ENCODE measurements at places on chromosomes 16 and 17. TPM values are rescaled to one million over a fixed set of nuclear protein-coding genes. Genes with fewer than 3 reads are reported as not detected.

DNA sequence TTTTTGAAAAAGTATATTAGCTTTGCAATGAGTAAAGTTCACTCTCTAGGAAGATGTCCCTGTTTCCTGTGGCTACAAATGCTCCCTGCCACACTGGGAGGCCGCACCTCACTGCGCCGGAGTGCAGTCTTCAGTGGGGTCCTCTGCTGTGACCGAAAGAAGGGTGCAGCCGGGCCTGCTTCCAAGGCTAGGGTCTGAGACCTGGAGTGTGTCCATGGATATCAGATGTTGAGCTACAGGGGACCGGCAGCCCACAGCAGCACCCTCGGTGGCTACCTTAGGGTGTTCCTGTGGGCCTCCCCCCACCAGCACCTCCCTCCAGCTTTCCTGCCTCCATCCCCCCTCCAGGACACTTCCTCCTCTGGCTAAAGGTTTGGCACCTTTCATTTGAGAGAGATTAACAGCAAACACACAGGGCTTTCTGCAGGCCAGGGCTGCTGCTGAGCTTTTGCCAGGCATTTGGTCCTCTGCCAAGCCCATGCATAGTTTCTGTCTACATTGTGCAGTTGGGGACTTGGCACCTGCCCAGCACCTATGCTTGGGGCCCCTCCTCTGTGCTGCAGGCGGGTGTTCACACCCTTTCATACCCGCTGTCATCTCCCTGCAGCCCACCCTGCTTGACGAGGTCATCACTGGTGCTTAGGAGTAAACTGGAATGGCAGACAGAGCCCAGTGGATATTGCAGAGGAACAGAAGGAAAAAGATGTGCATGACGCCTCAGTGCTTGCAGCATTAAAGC lies 33.8 kb upstream of the CRISPLD2 start:
- no peak for DNase-seq

GRCh38 chr17:2995377-2995776 lies 68.0 kb downstream of the OR1D5 start:
- DNase-seq: no peak

GRCh38 chr16:53449816-53450517 lies 15.7 kb downstream of the RBL2 start:
- DNase-seq: no peak

- DNase-seq: no peak
Measured at GRCh38 chr17:43018008-43018853, 4.0 kb downstream of the VAT1 start.

GRCh38 chr16:79703066-79703465 lies 102.5 kb upstream of the MAF start:
- DNase-seq: no peak

Gene ARHGAP44
- total RNA-seq: 39.0 TPM

DNA sequence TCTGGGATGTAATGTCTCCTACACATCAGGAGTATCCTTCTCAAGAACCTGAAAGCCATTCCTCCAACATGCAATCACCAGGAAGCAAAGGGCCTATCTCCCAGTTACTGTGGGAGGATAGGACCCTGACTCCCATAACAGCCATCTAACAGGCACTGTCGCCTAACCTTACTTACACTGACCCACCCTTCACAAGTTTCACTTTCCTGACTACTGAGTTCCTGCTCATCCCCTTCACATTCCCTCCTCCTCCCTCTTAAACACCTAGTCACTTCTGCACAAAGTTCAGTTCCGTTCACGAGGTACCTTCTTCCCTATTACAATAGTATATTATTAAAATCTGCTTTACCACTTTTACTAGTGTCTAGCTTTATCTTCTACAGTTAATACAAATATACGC lies 1.3 kb downstream of the C17orf67 start:
- DNase-seq: no peak

Gene TBC1D26
- not detected for total RNA-seq

DNA sequence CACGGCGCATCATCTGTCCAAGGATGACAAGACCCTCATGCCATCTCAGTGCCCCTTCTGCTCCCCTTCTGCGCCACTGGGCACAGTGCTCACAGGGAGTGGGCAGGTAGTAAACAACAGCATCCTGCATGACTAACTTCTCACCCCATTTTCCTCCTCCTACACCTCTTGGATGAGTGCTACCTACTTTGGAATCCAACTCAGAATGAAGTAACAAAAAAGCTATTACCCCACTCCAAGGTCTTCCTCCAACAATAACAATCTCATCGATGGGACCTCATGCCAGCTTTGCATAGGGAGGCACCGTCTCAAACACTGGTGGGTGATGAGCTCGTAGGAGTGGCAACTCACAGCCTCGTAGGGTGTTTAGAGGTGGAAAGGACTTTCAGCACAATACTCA lies 98.6 kb upstream of the RCVRN start:
- no peak for DNase-seq

DNA sequence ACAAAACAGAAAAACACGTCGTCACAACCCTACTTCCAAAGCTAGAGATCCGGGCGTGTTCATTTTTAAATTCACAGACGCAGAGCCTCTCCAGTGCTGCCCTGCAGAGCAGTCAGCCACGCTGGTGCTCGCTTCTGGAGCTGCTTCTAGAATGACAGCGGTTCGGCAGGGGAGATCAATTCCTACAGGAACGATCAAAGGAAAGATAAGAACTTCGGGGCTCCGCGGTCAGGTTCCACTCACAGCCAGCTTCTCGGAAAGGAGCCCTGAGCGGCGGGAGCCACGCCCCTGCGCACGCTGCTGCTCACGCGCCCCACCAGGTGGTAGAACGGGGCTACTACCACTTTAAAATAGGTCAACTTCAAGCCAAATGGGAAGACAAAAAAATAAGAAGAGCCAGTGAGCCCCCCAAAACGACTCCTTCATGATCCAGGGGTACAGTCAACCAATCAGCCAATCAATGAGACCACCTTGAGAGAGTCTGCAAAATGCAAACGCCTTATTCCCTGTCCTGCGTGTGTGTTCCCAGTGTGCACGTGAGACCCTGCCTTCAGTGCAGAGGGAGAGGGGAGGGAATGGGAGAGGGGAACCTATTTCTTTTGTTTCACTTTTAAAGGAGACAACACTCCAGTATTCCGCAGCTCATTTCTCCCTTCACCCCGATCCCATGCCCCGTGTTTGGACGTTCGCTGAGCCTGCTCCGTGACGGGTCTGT lies 209.7 kb downstream of the RBFOX3 start:
- peak; percentile 77 for DNase-seq

Gene OTOA
- total RNA-seq: 0.92 TPM

Gene CFAP97D1
- not detected for total RNA-seq

- no peak for DNase-seq
Measured at GRCh38 chr17:32103476-32104113, 38.7 kb upstream of the RHOT1 start.

Gene KCNJ18
- not detected for total RNA-seq
